ENCODE measurements at places on chromosomes 6 and 20. TPM values are rescaled to one million over a fixed set of nuclear protein-coding genes. Genes with fewer than 3 reads are reported as not detected.

KHDC1L gene
- not detected for total RNA-seq

CST2 gene
- total RNA-seq: not detected

MYO6 gene
- total RNA-seq: 3.7 TPM

HRH3 gene
- 0.21 TPM for total RNA-seq

DNA sequence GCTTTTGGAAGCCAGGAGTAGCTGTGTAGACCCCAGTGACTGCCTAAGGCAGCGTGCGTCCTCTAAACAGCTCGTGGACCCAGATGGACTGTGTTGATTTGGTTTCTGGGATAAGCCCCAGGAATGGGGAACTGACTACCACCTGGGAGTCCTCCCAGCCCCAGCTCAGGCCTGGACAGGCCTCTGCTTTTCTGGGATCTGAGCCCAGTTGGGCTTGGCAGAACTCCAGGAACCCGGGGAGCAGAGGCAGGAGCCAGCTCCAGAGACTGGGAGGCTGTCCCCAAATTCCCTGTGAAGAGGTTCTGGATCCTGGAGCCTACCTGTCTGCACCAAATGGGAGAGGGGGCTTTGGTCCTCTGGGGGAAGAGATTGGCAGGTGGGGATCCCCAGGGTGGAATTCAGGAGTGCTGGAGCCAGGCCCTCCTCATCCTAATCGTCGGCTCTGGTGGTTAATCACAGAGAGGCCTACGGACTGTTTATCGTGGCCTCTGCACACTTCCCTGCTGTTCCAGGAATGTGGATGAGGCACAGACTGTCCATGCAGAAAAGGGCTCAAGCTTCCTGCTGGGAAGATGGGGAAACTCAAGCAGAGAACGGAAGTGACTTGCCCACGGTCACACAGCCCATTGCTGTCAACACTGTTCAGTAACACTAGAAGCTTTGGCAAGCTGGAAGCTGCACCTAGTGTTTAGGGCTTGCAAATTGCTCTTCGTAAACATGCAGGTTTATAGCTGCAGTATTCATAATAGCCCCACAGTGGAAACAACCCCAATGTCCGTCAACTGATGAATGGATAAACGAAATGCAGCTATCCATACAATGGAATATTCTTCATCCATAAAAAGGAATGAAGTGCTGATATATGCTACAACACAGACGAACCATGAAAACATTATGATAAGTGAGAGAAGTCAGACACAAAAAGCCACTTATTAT lies 100.6 kb downstream of the KCNB1 start:
- H3K4me3 ChIP-seq: no peak overlapping the region
- H3K36me3 ChIP-seq: no peaks in the 10 kb centered on the region
- H3K27me3 ChIP-seq: no peaks in the 10 kb centered on the region
- peaks cover 8% of the 10 kb centered on the region for H3K4me1 ChIP-seq
- no peak overlapping the region for H3K27ac ChIP-seq

GRCh38 chr6:138909511-138909910 lies 78.5 kb downstream of the REPS1 start:
- H3K27me3 ChIP-seq: no peaks in the 10 kb centered on the region
- peaks cover 87% of the 10 kb centered on the region for H3K36me3 ChIP-seq
- no peak overlapping the region for H3K27ac ChIP-seq
- no peaks in the 10 kb centered on the region for H3K4me1 ChIP-seq
- DNase-seq: no peak

- no peak overlapping the region for H3K4me3 ChIP-seq
- H3K27me3 ChIP-seq: no peaks in the 10 kb centered on the region
- no peaks in the 10 kb centered on the region for H3K4me1 ChIP-seq
- no peak for DNase-seq
- no peaks in the 10 kb centered on the region for H3K36me3 ChIP-seq
Measured at GRCh38 chr6:118333772-118334171, 214.3 kb upstream of the PLN start.

GRCh38 chr6:166308769-166309589 lies 787 bp upstream of the PRR18 start:
- H3K4me3 ChIP-seq: peak overlapping the region; percentile 51
- H3K27ac ChIP-seq: no peak overlapping the region
- H3K36me3 ChIP-seq: no peaks in the 10 kb centered on the region

- H3K4me1 ChIP-seq: peaks cover 2% of the 10 kb centered on the region
- no peaks in the 10 kb centered on the region for H3K36me3 ChIP-seq
- no peak overlapping the region for H3K4me3 ChIP-seq
- peak overlapping the region; percentile 47 for H3K27ac ChIP-seq
- H3K27me3 ChIP-seq: no peaks in the 10 kb centered on the region
- DNase-seq: no peak
Measured at GRCh38 chr6:112289038-112289566, 34.7 kb upstream of the LAMA4 start.

GRCh38 chr6:73491377-73491776 lies 29.5 kb downstream of the EEF1A1 start:
- H3K4me1 ChIP-seq: no peaks in the 10 kb centered on the region
- peaks cover 85% of the 10 kb centered on the region for H3K36me3 ChIP-seq
- H3K27me3 ChIP-seq: no peaks in the 10 kb centered on the region
- DNase-seq: no peak

- no peaks in the 10 kb centered on the region for H3K27me3 ChIP-seq
- H3K36me3 ChIP-seq: no peaks in the 10 kb centered on the region
- H3K4me3 ChIP-seq: no peak overlapping the region
Measured at GRCh38 chr6:7471171-7471570, 70.3 kb upstream of the DSP start.

GRCh38 chr6:12635813-12636212 lies 80.8 kb upstream of the PHACTR1 start:
- H3K4me3 ChIP-seq: no peak overlapping the region
- no peak for DNase-seq
- H3K4me1 ChIP-seq: peaks cover 10% of the 10 kb centered on the region
- H3K27me3 ChIP-seq: no peaks in the 10 kb centered on the region
- no peaks in the 10 kb centered on the region for H3K36me3 ChIP-seq

DNA sequence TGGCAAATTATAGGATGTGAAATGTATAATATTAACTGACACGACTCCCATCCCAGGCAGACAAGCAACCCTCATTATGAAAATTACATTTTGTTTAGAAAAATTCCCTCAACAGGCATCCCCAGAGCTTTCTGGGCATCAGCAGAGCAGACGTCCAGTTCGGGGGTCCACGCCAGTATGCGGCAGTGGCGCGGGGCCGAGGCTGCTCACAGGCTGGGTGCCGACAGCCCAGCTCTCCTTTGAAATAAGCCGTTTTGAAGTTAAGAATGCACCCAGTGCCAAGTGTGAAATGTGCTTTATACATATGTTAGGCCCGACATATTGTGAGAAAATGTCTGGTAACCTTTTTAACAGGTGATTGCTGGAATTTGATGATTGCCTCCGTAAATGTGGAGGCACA lies 50.4 kb downstream of the RPP40 start:
- peaks cover 25% of the 10 kb centered on the region for H3K36me3 ChIP-seq

GRCh38 chr6:84770521-84770920 lies 6.1 kb upstream of the TBX18 start:
- H3K27me3 ChIP-seq: no peaks in the 10 kb centered on the region
- no peak for DNase-seq
- no peaks in the 10 kb centered on the region for H3K36me3 ChIP-seq
- no peaks in the 10 kb centered on the region for H3K4me1 ChIP-seq

GRCh38 chr20:52552181-52552872 lies 360.7 kb upstream of the ZFP64 start:
- H3K4me3 ChIP-seq: no peak overlapping the region
- no peaks in the 10 kb centered on the region for H3K4me1 ChIP-seq
- no peaks in the 10 kb centered on the region for H3K27me3 ChIP-seq
- no peak for DNase-seq
- no peaks in the 10 kb centered on the region for H3K36me3 ChIP-seq

DNA sequence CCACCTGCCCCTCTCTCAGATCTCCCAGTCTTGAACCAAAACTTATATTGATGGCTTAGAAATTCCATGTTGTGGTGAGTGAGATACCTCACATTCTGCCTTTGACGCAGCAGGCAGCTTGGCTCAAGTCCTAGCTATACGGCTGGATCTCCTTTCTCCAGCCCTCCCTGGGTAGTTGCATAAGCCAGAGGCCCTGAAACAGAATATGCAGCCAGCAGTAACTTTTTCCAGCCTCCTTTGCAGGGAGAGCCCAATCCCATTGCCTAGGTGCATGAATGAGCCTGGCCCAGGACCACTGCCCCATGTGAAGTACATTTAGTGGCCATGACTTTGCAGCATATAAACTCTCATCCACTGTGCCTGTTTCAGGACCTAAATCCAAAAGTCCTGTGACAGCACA lies 202.2 kb upstream of the CDYL start:
- H3K4me1 ChIP-seq: no peaks in the 10 kb centered on the region
- no peak overlapping the region for H3K27ac ChIP-seq
- DNase-seq: no peak
- H3K4me3 ChIP-seq: no peak overlapping the region
- no peaks in the 10 kb centered on the region for H3K27me3 ChIP-seq

DNA sequence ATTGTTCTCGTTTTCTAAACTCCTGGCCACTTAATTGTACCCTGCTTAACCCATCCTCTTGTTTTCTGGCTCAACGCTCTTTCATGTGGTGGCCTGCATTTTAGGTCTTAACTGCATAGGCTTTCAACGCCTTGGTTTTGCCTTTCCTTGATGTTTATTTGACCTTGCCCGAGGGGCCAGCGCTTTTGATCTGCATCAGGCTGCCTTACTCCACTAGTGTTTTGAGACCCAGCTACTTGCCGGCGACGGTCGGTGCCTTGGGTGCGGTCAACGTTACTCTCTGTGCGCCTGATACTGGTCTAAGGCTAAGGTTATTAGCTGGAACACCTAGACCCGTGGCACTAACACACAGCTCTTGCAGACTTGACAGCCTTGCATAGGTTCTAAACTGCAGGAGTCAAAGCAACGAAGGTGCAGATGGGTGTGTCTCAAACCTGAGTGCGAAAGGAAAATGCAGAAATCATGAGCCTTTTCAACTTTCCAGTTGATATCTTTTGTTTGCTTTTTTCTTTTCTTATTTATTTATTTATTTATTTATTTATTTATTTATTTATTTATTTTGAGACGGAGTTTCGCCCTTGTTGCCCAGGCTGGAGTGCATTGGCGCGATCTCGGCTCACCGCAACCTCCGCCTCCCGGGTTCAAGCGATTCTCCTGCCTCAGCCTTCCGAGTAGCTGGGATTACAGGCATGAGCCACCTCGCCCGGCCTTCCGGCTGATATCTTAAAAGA lies 138.8 kb downstream of the HFE start:
- no peak overlapping the region for H3K27ac ChIP-seq
- no peak overlapping the region for H3K4me3 ChIP-seq
- DNase-seq: no peak
- no peaks in the 10 kb centered on the region for H3K4me1 ChIP-seq

- DNase-seq: no peak
- no peaks in the 10 kb centered on the region for H3K4me1 ChIP-seq
- H3K36me3 ChIP-seq: no peaks in the 10 kb centered on the region
- no peaks in the 10 kb centered on the region for H3K27me3 ChIP-seq
- H3K4me3 ChIP-seq: no peak overlapping the region
- no peak overlapping the region for H3K27ac ChIP-seq
Measured at GRCh38 chr20:48861444-48861843, 33.6 kb upstream of the PREX1 start.

DNA sequence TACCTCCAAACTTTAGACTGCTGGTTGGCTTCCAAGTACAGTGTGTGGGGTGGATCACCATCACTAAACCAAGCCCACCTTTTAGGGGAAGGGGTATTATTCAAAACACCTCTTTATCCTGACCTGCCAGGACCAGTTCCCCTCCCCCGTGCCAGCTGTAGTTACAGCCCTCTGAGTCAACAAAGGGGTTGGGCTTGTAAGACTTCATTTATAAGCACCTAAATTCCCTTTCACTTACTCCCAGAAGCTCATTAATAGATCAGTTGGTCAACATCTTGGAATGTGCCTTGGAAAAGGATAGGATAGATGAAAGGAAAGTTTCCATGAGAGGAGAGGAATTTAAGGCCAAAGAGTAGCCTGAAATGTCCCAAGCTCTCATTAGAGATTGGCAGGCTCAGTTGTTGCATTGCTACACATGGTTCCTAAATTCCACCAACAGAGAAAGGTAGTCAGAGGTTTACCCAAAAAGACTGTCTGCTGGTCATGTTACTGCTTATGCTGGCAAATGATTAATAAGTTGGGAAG lies 59.2 kb downstream of the TNFAIP3 start:
- no peaks in the 10 kb centered on the region for H3K27me3 ChIP-seq
- no peak overlapping the region for H3K4me3 ChIP-seq

GRCh38 chr6:48563433-48563832 lies 452.4 kb upstream of the PTCHD4 start:
- no peaks in the 10 kb centered on the region for H3K27me3 ChIP-seq
- no peak overlapping the region for H3K4me3 ChIP-seq
- no peak overlapping the region for H3K27ac ChIP-seq
- no peaks in the 10 kb centered on the region for H3K4me1 ChIP-seq
- no peaks in the 10 kb centered on the region for H3K36me3 ChIP-seq
- DNase-seq: no peak

DNA sequence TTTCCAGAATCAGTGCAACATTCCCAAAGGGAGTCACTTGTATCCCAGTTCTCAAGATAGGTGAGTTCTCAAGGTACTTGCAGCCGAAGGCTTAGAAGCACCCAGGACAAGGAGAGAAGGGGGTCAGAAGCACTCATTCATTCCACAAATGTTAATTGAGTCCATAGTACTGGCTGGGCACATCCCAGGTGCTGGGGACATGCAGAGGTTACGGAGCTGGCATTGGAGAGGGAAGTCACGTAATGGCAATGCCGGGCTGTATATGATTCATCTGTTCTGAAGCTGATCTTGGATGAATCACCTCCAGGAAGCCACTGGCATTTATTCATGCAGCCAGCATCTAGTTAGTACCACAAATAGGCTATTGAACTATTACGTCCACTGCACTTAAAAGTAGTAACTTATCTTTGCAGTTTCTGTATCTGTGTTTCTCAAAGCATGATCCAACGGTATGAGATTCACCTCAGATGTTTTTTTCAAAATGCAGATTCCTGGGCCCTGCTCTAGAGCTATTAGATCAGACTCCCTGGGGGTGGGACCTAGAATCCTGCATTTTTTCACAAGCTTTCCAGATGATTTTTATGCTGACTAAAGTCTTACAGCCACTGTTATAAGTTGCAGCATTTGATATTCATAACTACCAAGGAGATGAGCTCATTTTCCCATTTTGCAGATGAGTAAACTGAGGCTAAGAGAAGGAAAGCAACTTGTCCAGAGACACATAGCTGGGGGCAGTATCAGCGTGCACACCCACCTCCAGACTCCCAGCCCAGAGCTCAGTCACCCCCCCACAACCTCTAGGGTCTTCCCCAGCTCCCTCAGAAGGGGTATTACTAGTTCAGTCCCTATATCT lies 44.1 kb upstream of the ID1 start:
- no peak overlapping the region for H3K4me3 ChIP-seq
- H3K36me3 ChIP-seq: peaks cover 24% of the 10 kb centered on the region
- H3K27me3 ChIP-seq: no peaks in the 10 kb centered on the region
- peak; percentile 55 for DNase-seq

DNA sequence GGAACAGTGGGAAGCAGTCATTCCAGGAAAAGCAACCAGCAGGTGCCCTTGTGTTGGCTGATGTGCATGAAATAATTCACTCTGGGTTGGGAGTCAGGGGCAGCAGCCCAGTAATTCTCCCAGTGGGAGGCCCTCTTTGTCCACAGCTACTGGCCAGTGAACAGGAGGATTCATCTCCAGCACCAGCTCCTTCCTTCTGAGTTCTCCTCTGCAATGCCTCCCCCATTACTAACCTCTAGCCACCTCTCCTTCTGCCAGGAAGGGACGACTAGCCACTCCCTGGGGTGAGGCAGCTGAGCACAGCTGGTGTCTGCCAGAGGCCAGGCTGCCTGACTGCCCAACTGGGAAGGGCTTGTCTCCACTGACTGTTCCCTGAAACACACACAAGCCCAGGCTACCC lies 12.5 kb upstream of the R3HDML start:
- H3K36me3 ChIP-seq: no peaks in the 10 kb centered on the region
- no peaks in the 10 kb centered on the region for H3K4me1 ChIP-seq
- H3K27ac ChIP-seq: no peak overlapping the region
- H3K4me3 ChIP-seq: no peak overlapping the region

GRCh38 chr6:154488248-154488593 lies 22.3 kb downstream of the CNKSR3 start:
- H3K27me3 ChIP-seq: no peaks in the 10 kb centered on the region
- H3K4me3 ChIP-seq: no peak overlapping the region
- H3K4me1 ChIP-seq: peaks cover 64% of the 10 kb centered on the region

All from ascending aorta (tissue), 2 donors.